ENCODE measurements at places on chromosomes 5 and 9.

GRCh38 chr9:17906176-17906840, 327.4 kb downstream of the SH3GL2 start:
- no peak for DNase-seq

- DNase-seq = no peak
Measured at GRCh38 chr9:134601764-134602163, 39.8 kb upstream of the COL5A1 start.

- no peak for DNase-seq
Measured at GRCh38 chr9:90523958-90524357, 118.7 kb downstream of the DIRAS2 start.

GRCh38 chr5:78509145-78509865, 139.3 kb downstream of the LHFPL2 start:
- DNase-seq = no peak

GRCh38 chr9:2411459-2412215, 209.9 kb upstream of the VLDLR start:
- DNase-seq = no peak

- no peak for DNase-seq
Measured at GRCh38 chr9:79687131-79687447, 115.3 kb downstream of the TLE4 start.

- DNase-seq = no peak
Measured at GRCh38 chr5:173864126-173865050, 23.8 kb upstream of the CPEB4 start.

- no peak for DNase-seq
Measured at GRCh38 chr5:167765352-167765751, 526.1 kb upstream of the WWC1 start.

All from stimulated activated CD8-positive, alpha-beta memory T cell treated with anti-CD3 and anti-CD28 coated beads, Interleukin-4, amount 100 ng/mL, for 1 hour (primary cell).